Activated naive CD4-positive, alpha-beta T cell treated with anti-CD3 and anti-CD28 coated beads, Interleukin-2, amount 10 ng/mL, durations not matched to agents 7 days and 5 days (primary cell): ENCODE measurements at places on chromosomes 13 and 19.

DNA sequence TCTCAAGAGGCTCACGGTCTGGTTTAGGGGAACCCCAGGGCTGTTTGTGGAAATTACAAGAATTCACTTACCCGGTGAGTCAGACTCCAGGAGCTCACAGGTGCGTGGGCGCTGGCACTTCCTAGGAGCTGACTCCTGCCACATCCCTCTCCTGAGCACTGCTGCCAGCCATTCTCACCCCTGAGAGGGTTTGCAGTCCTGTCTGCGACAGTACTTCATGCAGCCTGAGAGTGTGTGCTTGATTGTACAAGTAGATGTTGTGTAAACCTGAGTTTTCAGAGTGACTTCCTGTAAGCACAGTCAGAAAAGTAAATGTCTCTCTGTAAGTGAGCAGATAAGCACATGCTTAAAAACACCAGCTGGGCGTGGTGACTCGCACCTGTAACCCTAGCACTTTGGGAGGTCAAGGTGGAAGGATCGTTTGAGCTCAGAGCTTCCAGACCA, 8.1 kb downstream of the MRPL4 start:
- H3K36me3 ChIP-seq, result peaks cover 31% of the 10 kb centered on the region
- H3K27me3 ChIP-seq, result no peaks in the 10 kb centered on the region
- H3K4me3 ChIP-seq, result no peak overlapping the region
- H3K27ac ChIP-seq, result peak overlapping the region; percentile 72
- peak; percentile 36 for DNase-seq

GRCh38 chr19:46488551-46488950, 7.1 kb downstream of the PNMA8B start:
- H3K4me1 ChIP-seq, result peaks cover 20% of the 10 kb centered on the region
- no peaks in the 10 kb centered on the region for H3K36me3 ChIP-seq
- peaks cover 93% of the 10 kb centered on the region for H3K27me3 ChIP-seq
- DNase-seq, result no peak
- no peak overlapping the region for H3K4me3 ChIP-seq

GRCh38 chr19:39845172-39845571, 1.0 kb downstream of the FBL start:
- peaks cover 15% of the 10 kb centered on the region for H3K36me3 ChIP-seq
- H3K4me1 ChIP-seq, result peaks cover 51% of the 10 kb centered on the region
- DNase-seq, result no peak
- no peaks in the 10 kb centered on the region for H3K27me3 ChIP-seq
- H3K27ac ChIP-seq, result peak overlapping the region; percentile 96

DNA sequence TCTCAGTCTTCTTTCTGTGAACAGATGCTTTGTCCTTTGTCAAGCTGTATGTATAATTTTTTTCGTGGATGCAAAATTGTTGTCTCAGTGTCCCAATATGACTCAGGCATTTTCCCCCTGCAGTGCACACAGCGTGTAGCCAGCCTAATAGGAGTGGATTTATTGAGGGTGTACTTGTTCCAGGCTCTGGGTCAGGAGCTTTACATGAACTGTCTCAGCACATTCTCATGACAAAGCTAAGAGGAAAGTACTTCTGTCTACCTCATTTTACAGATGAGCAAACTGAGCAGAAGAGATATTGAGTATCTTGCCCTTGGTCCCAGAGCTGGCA, 50.8 kb downstream of the STK24 start:
- H3K4me3 ChIP-seq, result no peak overlapping the region
- no peak overlapping the region for H3K27ac ChIP-seq
- no peaks in the 10 kb centered on the region for H3K27me3 ChIP-seq
- H3K4me1 ChIP-seq, result peaks cover 78% of the 10 kb centered on the region
- peaks cover 4% of the 10 kb centered on the region for H3K36me3 ChIP-seq

GRCh38 chr19:29378543-29379080, 147.2 kb upstream of the VSTM2B start:
- no peak overlapping the region for H3K27ac ChIP-seq
- DNase-seq, result no peak
- no peaks in the 10 kb centered on the region for H3K4me1 ChIP-seq
- H3K27me3 ChIP-seq, result peaks cover 18% of the 10 kb centered on the region
- no peaks in the 10 kb centered on the region for H3K36me3 ChIP-seq
- H3K4me3 ChIP-seq, result no peak overlapping the region

DNA sequence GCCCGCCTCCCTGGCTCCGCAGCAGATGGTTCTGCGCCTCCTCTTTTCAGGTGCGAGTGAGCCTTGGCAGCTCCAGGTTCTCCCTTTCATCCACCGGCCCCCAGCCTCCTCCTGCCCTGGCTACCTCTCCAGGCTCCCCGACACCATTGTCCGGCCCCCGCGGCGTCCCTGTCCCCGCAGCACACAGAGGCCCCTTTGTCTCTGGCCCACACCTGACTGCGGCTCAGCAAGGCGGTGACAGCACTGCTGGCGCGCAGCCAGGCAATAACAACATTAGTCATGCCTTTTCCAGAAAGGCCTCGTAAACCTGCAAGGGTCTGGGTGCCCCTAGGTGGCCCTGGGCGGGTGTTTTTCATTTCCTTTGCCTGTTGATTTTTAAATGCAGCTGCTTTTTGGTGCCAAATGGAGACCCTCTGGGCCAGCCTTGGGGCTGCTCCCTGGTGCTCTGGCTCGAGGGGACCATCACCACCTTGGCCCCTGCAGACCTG, 73.2 kb upstream of the MEDAG start:
- no peak overlapping the region for H3K27ac ChIP-seq
- DNase-seq, result no peak
- H3K36me3 ChIP-seq, result no peaks in the 10 kb centered on the region
- H3K4me3 ChIP-seq, result no peak overlapping the region

GRCh38 chr13:36130193-36130551, 1.0 kb downstream of the DCLK1 start:
- H3K36me3 ChIP-seq, result no peaks in the 10 kb centered on the region
- no peaks in the 10 kb centered on the region for H3K4me1 ChIP-seq
- no peak overlapping the region for H3K4me3 ChIP-seq
- DNase-seq, result no peak
- peaks cover 34% of the 10 kb centered on the region for H3K27me3 ChIP-seq

GRCh38 chr19:3766520-3766919, 4.0 kb downstream of the MRPL54 start:
- H3K27me3 ChIP-seq, result peaks cover 6% of the 10 kb centered on the region
- peak; percentile 45 for DNase-seq
- peaks cover 28% of the 10 kb centered on the region for H3K4me1 ChIP-seq
- peaks cover 21% of the 10 kb centered on the region for H3K36me3 ChIP-seq

DNA sequence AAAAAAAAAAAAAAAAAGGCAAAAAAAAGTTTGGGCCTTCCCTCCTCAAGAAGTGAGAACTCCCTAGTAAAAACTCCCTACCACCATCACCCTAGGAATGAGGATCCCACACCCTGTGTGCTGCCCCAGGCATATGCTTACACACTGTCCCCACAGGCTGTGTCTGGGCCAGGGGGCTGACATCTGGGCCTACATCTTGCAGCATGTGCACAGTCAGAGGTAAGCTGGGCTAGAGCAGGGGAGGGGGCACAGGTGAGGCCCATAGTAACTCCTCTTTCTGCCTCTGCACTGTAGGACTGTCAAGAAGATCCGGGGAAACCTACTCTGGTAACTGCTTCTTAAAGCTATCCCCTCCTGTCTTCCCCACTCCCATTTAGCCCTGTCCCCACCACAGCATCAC, 1.0 kb downstream of the HAUS5 start:
- no peak for DNase-seq
- H3K36me3 ChIP-seq, result peaks cover 15% of the 10 kb centered on the region
- peaks cover 4% of the 10 kb centered on the region for H3K27me3 ChIP-seq
- H3K4me3 ChIP-seq, result peak overlapping the region; percentile 84
- H3K4me1 ChIP-seq, result peaks cover 53% of the 10 kb centered on the region

DNA sequence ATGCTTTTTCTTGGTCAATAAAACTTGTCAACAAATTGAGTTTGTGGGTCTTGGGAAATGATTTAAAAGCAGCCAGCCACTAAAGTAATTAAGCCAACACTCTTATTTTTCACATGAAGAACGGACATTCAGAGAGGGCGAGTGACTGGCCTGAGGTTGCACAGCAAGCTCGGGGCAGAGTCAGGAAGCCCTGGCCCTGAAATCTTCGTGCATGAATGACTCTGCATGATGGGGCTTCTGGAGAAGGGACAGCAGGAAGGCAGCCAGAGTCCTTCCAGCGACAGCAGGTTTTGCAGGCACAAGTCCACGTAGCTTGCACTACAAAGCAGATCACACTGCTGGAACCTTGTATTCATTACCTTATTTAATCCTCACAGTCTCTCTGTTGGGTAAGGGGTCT, 232.5 kb downstream of the ZNF536 start:
- DNase-seq, result no peak
- no peaks in the 10 kb centered on the region for H3K4me1 ChIP-seq
- no peak overlapping the region for H3K4me3 ChIP-seq

DNA sequence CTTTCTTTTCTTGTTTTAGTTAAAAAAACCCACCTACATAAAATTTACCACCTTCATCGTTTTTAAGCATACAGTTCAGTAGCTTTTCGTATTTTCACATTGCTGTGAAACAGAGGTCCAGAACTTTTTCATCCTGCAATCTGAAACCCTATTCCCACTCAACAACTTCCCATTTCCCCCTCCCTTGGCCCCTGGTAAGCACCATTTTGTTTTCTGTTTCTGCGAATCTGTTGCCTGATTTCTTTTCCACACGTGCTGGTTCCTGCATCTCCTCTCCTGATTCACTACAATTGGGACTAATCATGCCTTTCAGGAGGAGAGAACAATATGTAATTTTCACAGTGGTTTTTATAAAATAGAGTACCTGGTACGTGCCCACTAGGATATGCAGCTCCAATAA, 149.2 kb upstream of the RNF113B start:
- H3K36me3 ChIP-seq, result no peaks in the 10 kb centered on the region
- no peak overlapping the region for H3K27ac ChIP-seq
- no peaks in the 10 kb centered on the region for H3K4me1 ChIP-seq
- H3K4me3 ChIP-seq, result no peak overlapping the region

DNA sequence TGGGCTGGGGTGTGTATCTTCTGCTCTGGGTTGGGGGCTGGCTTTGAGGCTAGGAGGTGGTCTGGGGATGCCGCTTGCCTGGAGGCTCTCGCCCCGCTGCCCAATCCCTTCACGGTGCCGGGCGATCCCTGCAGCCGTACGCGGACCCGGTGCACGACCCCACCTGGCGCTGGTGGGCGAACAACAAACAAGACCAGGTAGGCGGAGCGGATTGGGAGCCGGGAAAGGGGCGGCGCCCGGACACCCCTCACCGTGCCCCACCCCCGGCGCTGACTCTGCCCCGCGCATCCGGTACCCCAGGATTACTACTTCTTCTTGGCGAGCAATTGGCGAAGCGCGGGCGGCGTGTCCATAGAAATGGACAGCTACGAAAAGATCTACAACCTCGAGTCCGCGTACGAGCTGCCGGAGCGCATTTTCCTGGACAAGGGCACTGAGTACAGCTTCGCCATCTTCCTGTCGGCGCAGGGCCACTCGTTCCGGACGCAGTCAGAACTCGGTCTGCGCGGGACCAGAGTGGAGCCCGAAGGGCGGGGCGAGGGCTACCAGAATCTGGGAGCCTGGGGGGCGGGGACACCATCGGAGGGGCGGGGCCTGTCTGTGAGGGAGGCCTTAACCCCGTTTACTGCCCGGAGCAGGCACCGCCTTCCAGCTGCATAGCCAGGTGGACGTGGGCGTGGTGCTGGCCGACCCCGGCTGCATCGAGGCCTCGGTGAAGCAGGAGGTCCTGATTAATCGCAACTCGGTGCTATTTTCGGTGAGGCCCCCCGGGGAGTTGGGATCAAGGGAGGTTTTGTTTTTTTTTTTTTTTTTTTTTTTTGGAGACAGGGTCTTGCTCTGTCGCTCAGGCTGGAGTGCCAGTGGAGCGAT, 12.1 kb upstream of the PSMD8 start:
- peaks cover 25% of the 10 kb centered on the region for H3K4me1 ChIP-seq
- H3K27ac ChIP-seq, result peak overlapping the region; percentile 74
- DNase-seq, result peak; percentile 95
- H3K27me3 ChIP-seq, result peaks cover 83% of the 10 kb centered on the region
- H3K36me3 ChIP-seq, result no peaks in the 10 kb centered on the region

GRCh38 chr19:48556163-48556562, 4.2 kb downstream of the SULT2B1 start:
- H3K4me1 ChIP-seq, result peaks cover 3% of the 10 kb centered on the region
- H3K4me3 ChIP-seq, result no peak overlapping the region

DNA sequence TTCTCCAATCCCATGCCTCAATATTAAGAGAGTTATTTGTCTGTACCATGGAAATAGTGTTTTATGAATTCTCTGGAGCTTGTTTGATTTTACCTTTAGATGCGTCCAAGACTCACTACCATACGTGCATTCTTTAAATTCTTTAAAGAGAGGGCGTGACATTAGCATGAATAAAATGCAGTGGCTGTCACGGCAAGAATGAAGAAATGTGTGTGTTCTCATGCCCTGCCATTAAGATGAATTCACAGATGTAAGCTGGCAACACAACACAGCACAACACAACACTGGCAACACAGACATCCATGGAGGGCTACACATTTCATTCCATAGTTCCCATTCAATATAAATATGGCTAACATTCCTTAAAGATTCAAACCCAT, 213.4 kb downstream of the ENOX1 start:
- no peaks in the 10 kb centered on the region for H3K36me3 ChIP-seq
- H3K4me1 ChIP-seq, result no peaks in the 10 kb centered on the region
- no peak for DNase-seq
- peaks cover 3% of the 10 kb centered on the region for H3K27me3 ChIP-seq

- no peaks in the 10 kb centered on the region for H3K4me1 ChIP-seq
- H3K27ac ChIP-seq, result no peak overlapping the region
- H3K4me3 ChIP-seq, result no peak overlapping the region
- no peaks in the 10 kb centered on the region for H3K27me3 ChIP-seq
These were observed 65.2 kb upstream of the PEG3 start for GRCh38 chr19:56905631-56906150.

DNA sequence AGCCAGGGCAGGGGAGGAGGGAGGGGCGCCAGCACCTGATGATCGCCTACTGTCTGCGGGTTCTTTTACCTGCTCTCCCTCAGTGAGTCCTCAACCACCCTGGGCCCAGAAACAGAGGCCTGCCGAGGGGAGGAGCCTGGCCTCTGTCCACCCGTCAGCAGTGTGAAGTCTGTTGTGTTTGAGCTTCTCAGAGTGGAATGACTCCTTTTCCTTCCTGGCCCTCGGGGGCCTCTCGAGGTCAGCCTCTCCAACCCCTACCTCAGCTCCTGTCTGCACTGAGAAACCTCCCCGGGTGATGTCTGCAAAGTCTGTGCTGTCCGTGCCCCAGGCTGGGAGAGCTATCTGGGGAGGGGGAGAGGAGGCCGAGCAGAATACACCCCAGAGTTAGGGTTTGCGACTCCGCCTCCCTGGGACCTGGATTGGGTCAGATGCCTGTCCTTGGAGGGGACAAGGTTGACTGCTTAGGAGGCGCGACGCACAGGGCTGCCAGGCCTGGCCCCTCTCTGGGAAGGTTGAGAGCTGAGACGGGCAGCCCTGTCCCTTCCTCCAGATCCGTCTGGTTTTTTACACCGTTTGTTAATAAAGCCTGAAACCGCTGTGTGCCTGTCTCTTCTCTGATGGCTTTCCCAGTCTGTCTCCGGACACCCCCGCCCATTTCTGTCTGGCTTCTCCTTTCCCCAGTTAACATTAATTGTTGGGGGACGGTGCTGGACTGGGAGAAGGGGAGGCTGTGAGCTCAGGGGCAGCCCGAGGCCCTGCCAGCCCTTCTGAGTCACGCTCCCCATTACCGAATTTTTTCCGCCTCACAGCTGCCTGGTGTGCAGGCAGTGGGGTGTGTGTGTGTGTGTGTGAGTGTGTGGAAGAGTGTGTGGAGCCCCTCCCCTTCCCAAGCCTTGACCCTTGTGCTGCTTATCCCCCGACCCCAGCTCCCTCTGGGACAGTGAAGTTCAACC, 989 bp upstream of the SSC5D start:
- H3K27me3 ChIP-seq, result peaks cover 51% of the 10 kb centered on the region
- DNase-seq, result no peak
- no peaks in the 10 kb centered on the region for H3K36me3 ChIP-seq
- peak overlapping the region; percentile 12 for H3K4me3 ChIP-seq
- H3K27ac ChIP-seq, result peak overlapping the region; percentile 71

- H3K27ac ChIP-seq, result no peak overlapping the region
- H3K27me3 ChIP-seq, result no peaks in the 10 kb centered on the region
- DNase-seq, result no peak
These were observed 975.5 kb downstream of the OLFM4 start for GRCh38 chr13:54004026-54004699.
